ENCODE measurements at places on chromosomes 1 and 21.

DNA sequence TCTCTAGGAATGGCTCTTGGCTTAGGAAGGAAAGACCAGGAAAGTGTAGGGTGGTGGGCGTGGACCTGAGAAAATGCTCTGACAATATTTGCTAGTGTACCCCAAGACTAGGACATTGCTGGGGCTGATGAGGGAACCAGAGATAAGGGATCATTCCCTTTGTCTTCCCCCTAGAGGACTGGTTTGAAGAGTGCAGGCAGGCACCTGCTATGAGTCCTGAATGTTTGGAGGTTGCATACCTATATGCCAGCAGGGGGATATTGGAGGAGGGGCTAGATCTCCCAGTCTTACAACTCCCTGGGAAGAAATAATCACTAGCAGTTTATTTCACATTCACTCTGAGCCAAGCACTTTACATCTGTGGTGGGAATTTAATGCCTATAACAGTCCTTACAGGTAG lies 6.0 kb upstream of the BCL10 start:
- DNase-seq = no peak

DNA sequence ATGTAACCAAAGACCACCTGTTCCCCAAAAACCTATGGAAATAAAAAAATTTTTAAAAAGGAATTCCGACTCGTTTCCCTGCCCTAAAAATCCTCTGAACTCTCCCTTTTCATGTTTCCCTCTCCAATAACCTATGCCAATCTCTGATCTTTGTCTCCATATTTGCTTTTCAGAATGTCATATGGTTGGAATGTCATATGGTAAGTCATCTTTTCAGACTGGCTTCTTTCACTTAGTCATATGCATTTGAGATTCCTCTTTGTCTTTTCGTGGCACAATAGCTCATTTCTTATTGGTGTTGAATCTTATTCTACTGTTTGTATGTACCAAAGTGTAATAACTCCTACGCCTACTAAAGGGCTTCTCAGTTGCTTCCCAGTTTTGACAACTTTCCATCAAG lies 117.5 kb downstream of the BACH1 start:
- DNase-seq = no peak

DNA sequence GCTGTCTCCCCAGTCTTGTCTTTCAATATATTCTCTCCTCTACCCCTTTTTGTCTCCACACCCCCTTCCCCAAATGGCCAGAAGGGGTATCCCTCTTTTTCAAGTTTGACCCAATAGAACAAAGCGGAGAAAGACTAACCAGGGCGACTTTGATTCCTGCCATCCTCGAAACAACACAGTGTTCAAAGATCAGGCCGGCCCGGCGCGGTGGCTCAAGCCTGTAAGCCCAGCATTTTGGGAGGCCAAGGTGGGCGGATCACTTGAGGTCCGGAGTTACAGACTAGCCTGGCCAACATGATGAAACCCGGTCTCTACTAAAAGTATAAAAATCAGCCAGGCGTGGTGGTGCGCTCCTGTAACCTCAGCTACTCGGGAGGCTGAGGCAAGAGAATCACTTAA lies 77.0 kb upstream of the IFNAR2 start:
- DNase-seq = no peak

DNA sequence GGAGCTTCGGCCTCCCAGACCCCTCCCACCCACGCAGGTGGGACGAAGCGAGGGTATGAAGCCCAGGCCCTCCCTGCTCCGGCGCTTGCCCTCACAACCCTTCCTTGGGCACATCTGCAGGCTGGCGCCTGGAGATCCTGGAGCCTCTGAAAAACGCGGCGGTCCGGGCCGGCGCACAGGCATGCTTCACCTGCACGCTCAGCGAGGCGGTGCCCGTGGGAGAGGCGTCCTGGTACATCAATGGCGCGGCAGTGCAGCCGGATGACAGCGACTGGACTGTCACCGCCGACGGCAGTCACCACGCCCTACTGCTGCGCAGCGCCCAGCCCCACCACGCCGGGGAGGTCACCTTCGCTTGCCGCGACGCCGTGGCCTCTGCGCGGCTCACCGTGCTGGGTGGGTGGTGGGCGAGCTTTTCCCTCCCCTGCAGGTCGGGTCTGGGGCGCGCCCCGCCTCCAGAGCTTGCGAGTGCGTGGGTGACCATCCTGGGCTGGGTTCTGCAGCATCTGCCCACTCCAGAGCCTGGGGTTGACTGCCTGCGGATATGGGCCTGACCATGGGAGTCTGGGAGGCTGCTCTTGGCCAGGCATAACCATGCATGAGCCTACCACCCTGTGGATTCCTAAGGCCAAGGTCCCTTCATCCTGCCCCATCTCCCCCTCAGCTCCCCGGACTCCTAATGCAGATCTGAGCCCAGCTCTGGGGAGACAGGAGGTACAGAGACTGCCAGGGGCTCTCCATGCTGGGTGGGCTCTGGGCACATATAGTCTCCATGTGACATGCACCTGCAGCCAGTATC lies 89.8 kb downstream of the TRIM11 start:
- DNase-seq = no peak

- DNase-seq = no peak
Measured at GRCh38 chr1:207336559-207337467, 15.3 kb downstream of the CD55 start.

- DNase-seq = no peak
Measured at GRCh38 chr1:228830954-228831481, 95.7 kb downstream of the RHOU start.

DNA sequence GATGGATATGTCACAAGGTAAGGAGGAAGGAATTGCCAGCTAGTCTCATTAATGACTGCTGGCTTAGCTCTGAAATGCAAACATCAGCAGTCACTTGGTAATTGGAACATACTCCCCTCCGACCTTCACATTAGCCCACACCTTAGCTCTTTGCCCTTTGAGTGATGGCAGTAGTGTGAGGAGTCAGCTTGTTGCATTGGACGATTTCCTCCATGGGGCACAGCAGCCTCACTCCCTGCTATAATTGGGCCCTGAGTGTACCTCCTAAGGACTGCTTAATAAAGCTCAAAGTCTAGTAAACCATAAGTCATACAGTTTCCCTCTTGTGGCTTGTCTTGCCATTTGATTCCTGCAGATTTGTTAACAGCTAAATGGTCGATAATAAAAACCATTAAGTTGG lies 19.4 kb downstream of the METTL13 start:
- no peak for DNase-seq

GRCh38 chr1:51926171-51926812 lies 47.8 kb upstream of the NRDC start:
- no peak for DNase-seq

DNA sequence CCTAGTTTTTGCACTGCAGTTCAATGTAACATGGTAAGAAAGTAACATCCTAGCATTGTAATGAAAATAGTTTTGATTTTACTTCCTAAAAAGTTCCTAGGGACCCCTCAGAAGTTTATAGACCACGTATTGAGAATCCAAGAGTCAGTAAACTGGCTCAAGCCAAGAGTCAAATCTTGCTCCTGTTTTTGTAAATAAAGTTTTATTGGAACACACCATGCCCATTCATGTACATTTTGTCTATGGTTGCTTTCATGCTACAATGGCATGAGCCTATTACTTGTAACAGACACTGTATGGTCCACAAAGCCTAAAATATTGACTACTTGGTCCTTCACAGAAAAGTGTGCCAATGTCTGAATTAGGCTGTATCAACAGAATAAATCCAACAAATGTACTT lies 301.0 kb downstream of the LMO4 start:
- DNase-seq = no peak

DNA sequence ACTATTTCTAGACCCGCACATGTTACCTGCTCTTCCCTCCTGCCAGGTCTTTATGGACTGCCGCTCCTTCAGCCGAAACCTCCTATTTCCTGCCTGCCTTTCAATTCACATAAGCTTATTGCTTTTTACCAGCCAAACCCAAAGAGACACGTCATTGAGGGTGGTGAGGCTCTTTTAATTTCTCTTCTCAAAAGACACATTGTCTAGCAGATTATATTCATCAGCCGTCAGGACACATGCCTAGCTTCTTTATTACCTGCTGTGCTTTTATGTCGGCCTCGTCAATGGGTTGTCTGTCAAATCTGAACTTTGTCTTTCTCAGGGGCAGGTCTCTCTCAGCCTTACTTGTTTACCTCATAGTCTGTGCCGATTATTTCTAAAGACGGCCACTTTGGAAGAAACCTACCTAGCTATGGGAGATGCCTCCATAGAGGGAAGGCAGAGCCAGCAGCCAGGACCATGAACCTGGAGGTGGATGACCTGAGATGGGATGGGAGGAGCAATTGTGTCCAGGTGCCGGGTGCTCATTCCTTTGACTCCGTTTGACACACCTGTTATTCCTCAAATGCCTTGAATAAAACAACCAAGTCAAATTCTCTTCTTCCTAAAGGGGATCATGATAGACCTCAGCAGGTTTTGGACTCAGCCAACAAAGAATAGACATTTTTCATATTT lies 42.0 kb downstream of the ZBTB18 start:
- DNase-seq = no peak

DNA sequence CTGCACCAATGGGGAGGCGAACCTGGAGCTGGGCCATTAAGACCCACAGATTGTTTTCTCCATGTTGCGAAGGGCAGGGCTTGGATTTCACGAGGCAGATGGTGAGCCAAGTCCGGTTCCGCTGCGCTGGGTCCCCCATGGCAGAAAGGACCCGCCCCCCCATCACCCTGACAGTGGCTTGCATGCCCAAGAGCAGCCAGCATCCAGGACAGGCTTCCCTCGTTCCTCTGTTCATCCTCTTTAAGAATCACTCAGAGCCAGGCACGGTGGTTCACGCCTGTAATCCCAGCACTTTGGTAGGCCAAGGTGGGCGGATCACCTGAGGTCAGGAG lies 15.8 kb upstream of the NPHP4 start:
- no peak for DNase-seq

DNA sequence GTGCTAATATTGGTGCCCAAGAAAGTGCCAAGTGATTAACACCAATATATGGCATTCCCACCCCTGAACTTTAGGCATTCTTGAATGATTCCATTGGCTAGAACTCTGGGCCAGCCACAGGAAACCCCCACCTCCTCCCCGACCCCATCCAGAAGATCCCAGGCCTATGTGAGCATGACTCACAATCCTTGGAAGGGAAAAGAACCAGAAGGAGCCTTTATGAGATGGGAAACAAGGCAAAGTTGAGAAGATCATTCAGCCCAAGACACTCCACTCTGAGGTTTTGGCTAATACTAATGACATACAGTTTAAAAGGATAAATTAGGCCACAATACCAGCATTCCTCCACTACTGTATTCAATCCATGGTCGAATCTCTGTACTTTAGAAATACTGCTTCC lies 21.8 kb downstream of the ELK4 start:
- no peak for DNase-seq

GRCh38 chr1:219271818-219272535 lies 98.3 kb downstream of the LYPLAL1 start:
- DNase-seq = no peak

- no peak for DNase-seq
Measured at GRCh38 chr1:6832531-6833188, 47.4 kb downstream of the CAMTA1 start.

DNA sequence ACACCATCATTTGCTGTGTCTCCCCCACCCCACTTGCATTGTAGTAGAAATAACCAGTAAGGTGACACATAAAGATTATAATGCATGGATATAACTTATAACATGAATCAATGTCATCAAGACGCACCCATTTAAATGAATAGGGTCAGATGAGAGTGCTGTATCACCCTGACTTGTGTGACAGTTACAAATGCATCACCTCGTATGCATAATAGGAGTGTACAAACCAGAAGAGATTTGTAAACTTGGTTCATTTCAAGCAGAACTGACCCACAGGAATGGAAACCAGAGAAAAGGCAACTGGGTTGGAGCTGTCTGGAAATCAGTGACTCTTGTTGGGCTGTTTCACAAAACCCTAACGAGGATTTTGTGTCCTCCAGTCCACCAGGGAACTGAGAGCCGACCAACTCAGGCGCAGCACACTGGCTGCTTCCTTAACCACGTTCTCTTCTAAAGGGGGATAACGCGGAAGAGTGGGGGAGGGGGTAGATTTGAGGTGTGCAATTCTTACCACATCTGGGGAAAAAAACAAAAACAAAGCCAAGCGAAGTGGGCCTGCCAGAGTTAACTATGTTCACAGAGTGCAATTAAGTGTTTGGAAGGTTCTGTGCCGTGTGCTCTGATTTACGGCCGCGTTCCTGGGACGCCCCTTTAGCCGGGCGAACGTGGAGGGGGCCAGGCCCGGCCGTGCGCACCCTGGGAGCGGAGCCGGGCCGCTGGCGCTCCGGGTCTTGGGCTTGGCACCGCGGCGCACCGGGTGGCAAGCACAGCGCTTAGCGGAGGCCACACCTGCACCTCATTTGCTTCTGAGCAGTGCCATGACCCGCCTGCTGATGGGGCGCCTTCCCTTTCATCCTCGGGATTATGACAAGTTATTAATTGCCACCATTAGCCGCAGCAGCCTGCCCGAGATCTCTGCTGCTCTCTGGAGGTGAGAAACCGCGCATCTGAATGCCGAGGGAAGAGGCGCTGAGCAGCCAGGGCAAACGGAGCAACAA lies 248.8 kb upstream of the FOXD3 start:
- DNase-seq = no peak

GRCh38 chr1:31790641-31791091 lies 25.2 kb downstream of the SPOCD1 start:
- no peak for DNase-seq

All from stimulated activated CD4-positive, alpha-beta T cell treated with anti-CD3 and anti-CD28 coated beads, TNF-alpha, amount 100 ng/mL, for 1 hour (primary cell).